ENCODE measurements at places on chromosomes 1 and 21.

GRCh38 chr1:88441022-88441421 is 243.1 kb upstream of the PKN2 start:
- DNase-seq, result no peak

GRCh38 chr1:61158591-61158990 is 76.2 kb downstream of the NFIA start:
- DNase-seq, result peak; percentile 4

DNA sequence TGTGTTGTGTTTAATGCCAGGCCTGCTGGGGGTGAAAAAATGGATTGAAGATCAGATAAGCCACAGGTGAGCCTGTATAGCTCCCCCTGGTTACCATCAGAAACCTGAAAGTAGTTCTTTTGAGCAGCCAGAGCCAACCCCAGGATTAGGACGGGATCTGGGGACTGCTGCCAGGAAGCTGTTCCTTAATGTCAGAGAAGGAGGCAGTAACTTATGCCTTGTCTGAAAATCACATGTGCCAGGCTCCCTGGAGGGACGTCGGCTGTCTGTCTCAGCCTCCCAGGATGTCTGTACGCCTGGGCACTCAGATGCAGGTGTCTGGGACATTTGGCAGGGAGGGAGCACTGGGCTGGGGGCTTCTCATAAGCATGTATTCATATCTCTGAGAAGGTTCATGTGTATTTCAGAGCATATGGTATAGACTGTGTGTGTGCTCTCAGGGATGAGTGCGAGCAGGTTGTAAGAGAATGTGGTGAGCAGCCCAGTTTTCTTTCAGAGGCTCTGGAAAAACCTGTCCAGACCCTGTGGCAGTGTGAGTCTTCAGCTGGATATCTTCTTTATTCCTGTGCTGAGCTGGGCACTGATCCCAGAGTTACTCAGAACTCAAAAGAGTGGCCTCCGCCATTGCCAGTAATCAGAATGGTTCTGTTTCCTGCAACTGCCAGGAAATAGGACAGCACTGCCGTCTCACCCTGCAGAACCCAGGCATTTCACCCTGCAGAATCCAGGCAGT is 2.8 kb downstream of the FAM43B start:
- DNase-seq, result no peak

- no peak for DNase-seq
Measured at GRCh38 chr1:217072926-217073325, 349.7 kb upstream of the ESRRG start.

DNA sequence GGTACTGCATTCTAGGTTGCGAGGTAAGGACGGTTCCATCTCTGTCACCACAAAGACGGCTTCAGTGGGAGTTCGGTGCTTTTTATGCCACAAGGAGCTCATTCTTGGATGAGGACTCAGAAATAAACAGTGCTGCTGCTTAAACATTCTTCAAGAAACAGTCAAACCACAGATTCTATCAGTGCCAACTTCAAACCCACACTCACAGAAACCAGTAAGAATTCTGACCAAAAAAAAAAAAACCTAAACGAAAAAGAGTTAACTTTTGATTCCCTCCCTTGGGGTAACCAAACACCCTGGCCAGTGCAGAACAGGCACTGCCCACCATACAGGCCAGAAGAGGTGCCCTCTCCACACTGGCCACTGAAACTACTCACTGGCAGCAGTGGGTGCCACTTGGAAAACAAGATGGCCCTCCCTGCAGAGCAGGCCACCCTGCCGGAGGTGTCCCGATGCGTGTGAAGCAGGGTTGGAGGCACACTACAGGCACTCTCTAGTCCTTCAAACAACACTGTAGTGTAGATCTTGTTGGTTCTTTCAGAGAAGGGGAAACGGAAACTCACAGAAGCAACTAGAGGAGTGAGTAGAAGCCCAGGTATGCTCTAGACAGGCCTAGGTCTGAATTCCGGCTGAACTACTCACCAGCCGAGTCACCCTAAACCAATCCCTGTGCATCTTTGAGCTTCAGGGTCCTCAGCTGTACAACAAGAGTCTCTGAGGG is 87.3 kb upstream of the TLR5 start:
- peak; percentile 55 for DNase-seq

- DNase-seq, result no peak
Measured at GRCh38 chr1:59342801-59343575, 46.1 kb downstream of the FGGY start.

DNA sequence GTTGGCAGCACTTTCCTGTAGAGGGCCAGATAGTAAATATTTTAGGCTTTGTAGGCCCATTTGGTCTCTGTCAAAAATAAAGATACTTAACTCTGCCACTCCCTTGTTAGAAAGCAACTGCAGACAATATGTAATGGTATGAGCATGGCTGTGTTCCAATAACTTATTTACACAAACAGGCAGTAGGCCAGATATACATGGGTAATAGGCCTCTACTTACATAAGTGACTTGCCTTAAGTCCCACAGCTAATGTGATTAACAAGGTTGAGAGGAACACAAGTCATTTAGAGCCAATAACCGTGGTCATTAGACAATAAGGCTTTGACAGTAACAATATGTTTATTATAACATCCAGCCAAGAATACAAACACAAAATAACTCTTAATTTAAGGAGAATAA is 17.4 kb downstream of the CCT8 start:
- no peak for DNase-seq

- no peak for DNase-seq
Measured at GRCh38 chr1:155889566-155889965, 21.6 kb downstream of the RIT1 start.

DNA sequence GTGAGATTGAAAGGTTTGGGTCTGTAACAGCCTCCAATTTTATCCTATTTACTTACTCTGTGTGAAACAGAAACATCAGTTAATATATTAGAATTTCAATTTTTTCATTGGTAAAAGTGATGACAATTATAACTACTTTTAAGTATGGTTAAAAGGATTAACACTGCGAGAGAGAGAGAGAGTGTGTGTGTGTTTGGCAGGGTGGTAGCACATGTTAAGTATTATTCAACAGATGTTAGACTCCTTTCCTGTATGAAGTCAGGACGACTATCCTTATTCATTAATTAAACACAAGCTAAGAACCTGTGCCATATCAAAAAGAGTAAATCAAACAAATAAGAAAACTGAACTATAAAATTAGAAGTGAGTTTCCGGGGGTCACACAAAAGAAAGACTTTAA is 662.5 kb downstream of the PLPP3 start:
- DNase-seq, result no peak

Measured in activated CD4-positive, alpha-beta T cell treated with anti-CD3 and anti-CD28 coated beads, Interleukin-10, Interleukin-2, amounts not matched to agents 100 ng/mL and 50 ng/mL, durations not matched to agents 16 hours and 8 hours (primary cell).